ENCODE measurements at places on chromosomes 1 and 21.

DNA sequence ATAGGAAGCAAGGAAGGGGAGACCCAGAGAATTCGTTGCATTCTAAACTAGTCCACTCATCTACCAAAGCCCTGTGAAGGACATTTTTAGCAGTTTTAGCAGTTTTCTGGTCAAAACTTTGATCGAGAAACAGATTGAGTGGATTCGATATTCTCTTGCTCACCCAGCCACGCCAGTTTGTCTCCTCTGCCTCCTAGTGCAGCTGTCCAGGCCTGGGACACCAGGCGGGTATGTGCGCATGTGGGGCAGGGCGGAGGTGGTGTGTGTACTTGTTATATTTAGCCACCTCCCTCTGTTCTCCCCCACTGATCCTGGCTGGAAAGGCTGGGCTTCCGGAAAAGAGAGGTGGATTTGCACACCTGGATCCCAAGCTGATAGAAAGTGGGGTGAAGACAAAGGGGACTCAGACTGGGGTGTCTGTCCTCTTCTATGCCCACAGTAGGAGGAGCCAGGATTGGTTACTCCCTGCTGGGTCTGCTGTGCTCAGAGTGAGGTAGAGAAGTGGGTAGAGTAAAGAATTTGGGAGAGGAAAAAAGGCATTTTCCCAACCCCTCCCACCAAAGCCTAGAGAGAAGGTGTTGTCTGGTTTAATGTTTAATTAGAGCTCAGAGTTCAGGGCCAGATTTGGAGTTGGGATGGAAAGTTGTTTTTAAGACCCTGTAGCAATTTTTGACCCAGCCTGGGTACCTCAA is 3.8 kb downstream of the LMNA start:
- no peak for DNase-seq

GRCh38 chr1:206685769-206686477 is 1.2 kb downstream of the MAPKAPK2 start:
- DNase-seq = no peak

DNA sequence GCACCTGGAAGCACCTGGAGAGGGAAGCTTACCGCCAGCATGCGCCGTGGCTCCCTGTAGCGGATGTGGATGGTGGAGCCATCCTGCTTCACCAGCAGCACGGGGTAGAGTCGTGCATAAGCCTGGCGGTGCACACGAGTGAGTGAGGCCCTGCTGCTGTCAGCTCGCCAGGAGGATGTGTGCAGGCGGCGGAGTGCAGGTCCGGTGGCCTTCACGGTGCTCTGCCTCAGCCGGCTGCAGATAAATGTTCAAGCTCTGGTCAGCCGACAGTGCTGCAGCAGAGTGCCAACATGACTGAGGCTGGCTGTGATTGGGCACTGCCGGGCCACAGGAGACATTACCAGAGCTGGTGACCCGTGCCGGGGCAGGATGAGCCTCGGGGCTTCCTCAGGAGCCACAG is 1.5 kb downstream of the MRPL55 start:
- DNase-seq = no peak

DNA sequence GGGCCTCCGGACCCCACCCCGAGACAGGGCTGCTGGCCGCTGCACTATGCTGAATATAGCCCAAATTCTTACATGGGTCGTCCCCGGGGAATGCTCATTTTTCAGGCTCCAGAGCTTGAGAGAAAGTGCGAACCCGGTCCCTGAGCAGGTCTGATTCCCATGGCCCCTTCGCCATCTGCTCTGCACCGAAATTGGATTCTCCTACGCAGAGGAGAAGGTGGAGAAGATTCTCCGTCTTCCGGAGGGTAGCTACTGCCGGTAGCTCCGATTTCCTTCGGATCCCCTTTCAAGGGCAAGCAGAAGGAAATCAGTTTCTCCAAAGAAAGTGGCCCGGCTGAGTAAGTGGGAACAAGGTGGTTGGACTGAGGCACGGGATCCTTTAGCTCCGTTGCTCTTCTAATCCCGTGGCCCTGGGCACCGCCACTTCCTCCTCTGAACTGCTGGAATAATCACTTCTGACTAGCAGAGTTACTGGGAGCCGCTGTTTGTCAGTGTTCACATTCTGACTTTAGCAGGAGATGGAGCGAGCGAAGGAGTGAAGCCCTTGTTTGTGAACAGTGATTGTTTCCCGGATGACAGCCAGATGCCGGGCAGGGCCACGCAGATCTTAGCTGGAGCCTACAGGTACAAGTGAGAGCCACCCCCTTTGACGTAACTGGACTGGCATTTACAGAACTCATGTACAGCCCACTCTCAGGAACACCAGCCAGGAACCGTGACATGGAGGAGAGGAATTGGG is 1.1 kb upstream of the ZNF496 start:
- DNase-seq = no peak

- DNase-seq = no peak
Measured at GRCh38 chr21:45977396-45977795, 4.2 kb upstream of the COL6A1 start.
